ENCODE measurements at places on chromosomes 5 and 9.

GRCh38 chr5:126552614-126553013, 42.4 kb downstream of the ALDH7A1 start:
- DNase-seq, result no peak

- DNase-seq, result no peak
These were observed 17.3 kb downstream of the DAPK1 start for GRCh38 chr9:87515006-87515405.

- no peak for DNase-seq
These were observed 194.2 kb downstream of the GAPVD1 start for GRCh38 chr9:125455876-125456275.

- no peak for DNase-seq
These were observed at the start of gene CCDC187 for GRCh38 chr9:136303825-136304416. CCDC187 (minus strand) TSS chr9:136304094; CDS start chr9:136303830, 264 bp downstream.

DNA sequence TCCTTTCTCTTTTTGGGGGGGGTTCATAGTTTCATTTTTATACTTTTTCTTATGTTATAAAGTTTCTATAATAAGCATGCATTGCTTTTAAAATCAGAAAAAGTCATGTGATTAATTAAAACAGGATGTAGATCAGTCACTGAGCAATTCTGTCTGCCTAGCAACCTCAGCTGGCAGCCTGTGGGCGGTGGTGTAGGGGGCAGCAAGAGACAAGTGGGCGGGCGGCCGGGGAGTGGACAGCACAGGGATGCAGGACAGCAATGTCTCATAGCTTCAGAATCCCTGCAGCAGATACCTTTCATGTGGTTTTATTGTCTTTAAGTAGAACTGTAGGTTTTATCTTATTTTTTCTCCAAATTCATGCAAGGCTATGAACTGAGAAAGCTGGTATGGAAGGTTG, 101.9 kb upstream of the S1PR3 start:
- no peak for DNase-seq

DNA sequence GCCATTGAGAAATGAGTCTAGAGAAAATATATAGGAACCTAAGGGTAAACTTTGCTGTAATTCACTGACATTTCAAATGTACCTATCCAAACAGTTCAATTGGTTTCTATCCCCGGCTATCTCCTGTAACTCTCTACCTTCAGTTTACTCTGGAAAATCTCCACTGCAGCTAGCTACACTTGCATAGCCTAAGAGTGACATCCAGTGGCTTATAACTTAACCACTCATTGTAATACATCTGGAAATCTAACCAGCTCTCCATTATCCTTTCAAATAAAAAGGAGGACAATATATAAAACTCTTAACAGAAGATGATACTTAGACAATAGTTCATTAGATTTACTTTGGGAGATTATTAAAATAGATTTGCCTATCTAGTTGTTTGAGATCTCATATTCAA, 35.3 kb upstream of the SPDL1 start:
- DNase-seq, result no peak

- no peak for DNase-seq
These were observed 1.3 kb downstream of the ARSB start for GRCh38 chr5:78983601-78984438.
